HL-60 (cell line): ENCODE measurements at places on chromosomes 12 and 14.
A peak's percentile ranks its signal among the peaks of the same experiment; 100 is the strongest.

DNA sequence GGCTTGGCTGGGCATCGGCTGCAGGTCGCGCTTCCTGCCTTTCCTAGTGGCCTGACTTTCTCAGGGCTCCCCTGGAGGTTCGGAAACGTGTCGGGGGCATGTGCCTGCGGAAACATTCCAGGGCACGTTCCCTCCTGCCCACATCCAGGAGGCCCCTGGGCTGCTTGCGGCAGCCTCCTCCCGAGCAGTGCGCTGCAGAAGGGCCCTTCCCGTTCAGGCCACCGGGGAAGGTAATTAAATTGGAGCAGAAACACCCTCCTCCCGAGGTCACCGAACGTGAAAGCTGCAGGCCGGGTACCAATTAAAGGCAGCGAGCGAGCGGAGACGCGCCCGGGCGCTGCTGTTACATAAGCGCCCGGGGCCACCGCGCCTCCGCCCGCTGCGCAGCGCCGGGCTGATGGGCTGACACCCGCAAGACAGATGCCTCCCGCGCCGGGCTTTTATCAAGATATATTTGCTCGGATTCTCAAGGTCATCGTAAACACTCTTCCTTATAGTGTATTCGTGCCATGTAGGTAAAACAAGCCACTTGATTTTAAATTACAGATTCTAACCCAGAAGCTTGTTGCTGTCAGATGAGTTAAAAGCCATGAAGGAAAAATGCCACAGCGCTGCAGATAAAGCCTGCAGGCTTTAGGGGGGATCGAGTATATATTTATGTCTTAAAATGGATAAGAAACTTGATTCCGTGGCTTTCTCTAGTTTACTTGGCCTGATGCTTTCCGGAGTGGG lies 31.4 kb downstream of the SSPN start:
- DNase-seq: peak; percentile 3

DNA sequence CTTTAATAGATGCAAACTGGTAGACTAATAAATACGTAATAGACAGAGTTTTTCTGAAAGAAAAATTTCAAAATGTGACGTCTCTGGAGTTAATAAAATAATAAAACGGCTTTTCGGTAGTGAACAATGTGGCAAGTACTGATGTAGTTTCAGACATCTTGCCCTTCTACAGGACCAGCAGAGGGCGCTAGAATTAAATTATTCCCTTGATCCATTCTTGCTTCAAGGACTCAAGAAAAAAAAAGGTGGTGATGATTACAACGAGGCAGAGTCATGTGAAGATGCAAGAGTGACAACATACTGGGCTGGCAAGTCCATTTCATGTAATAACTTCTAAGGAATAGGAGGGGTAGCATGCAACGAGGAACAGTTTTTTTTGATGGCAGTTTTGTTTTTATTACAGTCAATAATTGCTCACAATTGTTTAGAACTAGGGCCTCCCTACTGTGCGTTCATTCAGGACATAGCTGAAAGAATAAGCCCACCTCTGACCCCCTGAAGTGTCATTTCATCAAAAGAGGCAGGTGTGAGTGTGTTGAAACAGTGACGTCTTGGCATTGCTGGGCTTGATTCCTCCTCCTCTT lies 101.0 kb upstream of the GZMB start:
- DNase-seq: peak; percentile 37

- DNase-seq: no peak
Observed at GRCh38 chr12:130139567-130140421, 22.5 kb upstream of the FZD10 start.

DNA sequence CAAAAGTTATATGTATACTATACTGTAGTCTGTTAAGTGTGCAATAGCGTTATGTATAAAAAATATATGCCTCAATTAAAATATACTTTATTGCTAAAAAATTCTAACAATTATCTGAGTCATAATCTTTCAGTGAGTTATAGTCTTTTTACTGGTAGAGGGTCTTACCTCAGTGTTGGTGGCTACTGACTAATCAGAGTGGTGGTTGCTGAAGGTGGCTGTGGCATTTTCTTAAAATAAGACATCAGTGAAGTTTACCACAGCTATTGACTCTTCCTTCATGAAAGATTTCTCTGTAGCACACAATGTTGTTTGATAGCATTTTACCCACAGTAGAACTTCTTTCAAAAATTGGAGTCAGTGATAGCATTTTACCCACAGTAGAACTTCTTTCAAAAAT lies 23.4 kb downstream of the POLR3B start:
- DNase-seq: no peak

DNA sequence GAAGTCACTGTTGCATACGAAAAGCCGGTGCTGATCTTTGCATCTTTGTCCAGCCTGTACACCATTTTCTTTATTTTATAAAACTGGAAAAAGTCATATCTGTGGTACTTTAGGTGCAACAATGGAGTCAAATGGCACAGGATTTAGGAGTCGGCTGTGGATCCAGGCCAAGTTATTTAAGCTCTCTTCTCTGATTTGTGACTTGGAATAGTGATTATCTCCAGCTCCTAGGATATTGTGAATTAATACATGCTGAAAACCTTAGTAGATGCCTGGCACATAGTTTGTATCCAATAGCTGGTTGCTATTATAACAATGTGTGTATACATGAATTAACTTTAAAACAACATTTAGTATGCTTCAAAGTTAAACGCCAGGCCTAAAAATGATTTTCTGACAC lies 6.2 kb upstream of the CCER1 start:
- no peak for DNase-seq

GRCh38 chr12:101027200-101027599 lies 182.8 kb downstream of the SLC5A8 start:
- no peak for DNase-seq

DNA sequence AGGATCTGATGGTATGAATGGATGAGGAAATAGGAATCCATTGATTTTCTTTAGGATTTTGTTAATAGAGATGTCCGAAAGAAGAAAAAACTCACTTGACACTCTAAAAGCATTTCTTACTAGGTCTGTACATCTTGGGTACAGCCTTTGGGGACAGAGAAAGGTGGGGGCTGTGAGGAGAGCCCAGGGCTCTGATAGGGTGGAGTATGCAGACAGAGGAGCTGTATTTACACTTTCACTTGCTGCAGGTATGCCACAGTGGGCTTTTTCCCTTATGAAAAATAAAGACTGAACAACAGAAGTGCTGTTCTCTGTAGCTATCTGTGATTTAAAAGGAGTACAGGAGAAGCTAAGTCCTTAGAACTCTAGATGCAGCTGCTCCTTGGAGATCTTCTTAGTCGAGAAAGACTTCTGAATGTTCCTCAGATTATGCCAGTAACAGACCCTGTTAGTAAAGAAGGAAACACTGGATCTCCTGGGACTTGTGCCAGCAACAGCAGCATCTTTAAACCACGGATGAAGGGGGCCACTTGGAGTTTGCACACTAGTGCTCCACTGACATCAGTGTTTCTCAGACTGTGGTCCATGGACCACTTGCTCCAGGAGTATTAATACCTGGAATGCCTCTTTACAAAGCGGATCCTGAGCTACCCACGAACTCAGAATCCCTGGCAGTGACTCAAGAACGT lies 19.4 kb upstream of the RTRAF start:
- DNase-seq: no peak

DNA sequence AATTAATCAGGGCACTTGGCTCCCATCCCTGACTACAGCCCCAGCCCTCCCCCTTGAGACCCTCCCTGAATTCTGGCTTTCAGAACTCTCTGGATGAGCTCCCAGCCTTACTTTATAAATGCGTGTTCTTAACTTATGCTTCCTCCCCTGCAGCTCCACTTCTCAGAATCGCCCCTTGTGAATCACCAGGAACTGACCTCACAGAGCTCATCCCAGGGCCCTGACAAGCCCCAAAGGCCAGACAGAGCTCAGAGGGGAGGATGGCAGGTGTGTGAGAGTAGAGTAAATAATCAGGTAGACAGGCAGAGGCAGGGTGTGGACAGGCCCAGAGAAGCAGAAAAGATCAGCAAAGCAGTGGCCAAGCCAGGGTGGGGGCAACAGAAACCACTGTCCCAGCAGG lies 68.2 kb upstream of the FOXN3 start:
- no peak for DNase-seq

DNA sequence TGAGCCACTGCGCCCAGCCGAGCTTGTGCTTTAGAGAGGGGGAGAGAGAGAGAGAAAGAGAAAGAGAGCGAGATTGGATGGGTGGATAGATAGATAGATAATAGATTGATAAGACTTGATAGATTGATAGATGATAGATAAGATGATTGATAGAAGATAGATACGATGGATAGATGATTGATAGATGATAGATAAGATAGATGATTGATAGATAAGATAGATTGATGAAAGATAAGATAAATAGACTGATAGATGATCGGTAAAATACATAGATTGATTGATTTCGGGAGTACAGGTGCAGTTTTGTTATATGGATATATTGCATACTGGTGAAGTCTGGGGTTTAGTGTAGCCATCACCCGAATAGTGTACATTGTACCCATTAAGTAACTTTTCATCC lies 65.9 kb downstream of the SPRING1 start:
- DNase-seq: no peak

- DNase-seq: peak; percentile 8
Observed at GRCh38 chr14:71231521-71232393, 324.5 kb downstream of the PCNX1 start.

- no peak for DNase-seq
Observed at GRCh38 chr14:93916498-93916897, 10.6 kb upstream of the FAM181A start.

- DNase-seq: no peak
Observed at GRCh38 chr12:91327889-91328288, 145.3 kb upstream of the DCN start.

- no peak for DNase-seq
Observed at GRCh38 chr12:84159260-84159659, 753.3 kb downstream of the SLC6A15 start.

- DNase-seq: no peak
Observed at GRCh38 chr14:67973436-67973835, 153.9 kb downstream of the RAD51B start.

GRCh38 chr12:106957583-106957982 lies 1.9 kb downstream of the TMEM263 start:
- no peak for DNase-seq

- no peak for DNase-seq
Observed at GRCh38 chr12:51036279-51036678, 10.1 kb upstream of the SLC11A2 start.

GRCh38 chr12:54444206-54444605 lies 25.1 kb upstream of the ITGA5 start:
- DNase-seq: no peak

DNA sequence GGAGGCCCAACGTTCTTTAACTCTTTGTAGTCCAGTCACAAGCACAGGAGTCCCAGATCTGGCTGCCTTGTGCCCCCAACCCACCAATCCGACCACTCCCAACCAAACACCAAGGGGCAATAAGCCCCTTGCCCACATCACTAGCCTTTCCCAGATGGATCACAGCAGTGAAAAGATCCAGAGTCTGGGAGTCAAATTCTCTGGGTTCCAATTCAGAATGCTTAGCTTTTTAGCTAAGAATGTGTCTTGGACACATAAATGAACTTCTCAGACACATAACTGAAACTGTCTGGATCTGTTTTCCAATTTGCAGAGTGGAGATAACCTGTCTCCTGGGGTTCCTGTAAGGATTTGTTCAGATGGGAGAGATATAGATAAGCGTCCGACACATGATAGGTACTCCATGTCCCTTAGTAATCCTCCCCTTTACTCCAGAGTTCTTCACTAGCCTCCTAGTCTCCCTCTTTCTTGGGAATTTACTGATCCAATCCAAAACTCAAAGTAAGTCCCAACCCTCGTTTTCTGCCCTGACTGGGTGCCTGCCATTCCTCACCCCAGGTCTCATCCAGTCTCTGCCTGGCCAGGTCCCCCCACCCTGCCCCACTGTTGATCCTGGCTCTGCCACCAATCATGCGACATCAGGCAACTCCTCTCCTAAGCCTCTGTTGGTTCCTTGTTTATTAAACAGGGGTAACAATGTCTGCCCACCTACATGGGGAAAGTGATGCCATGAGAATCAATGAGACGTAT lies 439 bp upstream of the TNFRSF1A start:
- DNase-seq: no peak

DNA sequence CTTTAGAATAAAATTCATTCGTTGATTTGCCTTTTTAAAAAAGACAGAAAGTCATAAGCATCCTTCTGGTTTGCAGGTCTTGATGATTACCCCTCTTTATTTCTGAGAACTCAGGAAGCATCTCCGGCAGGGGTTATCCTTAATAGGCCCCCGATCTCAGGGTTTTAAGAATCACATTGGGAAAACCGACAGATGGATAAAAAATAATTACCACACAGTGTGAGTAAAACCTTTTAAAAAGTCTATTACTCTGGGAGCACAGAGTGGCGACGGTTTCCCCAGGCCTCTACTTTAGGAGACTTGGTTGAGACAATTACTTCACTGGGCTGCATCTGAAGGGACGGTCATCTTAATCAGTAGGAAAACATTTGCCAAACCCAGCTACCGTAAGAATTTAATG lies 56.5 kb downstream of the KCNMB4 start:
- DNase-seq: no peak

DNA sequence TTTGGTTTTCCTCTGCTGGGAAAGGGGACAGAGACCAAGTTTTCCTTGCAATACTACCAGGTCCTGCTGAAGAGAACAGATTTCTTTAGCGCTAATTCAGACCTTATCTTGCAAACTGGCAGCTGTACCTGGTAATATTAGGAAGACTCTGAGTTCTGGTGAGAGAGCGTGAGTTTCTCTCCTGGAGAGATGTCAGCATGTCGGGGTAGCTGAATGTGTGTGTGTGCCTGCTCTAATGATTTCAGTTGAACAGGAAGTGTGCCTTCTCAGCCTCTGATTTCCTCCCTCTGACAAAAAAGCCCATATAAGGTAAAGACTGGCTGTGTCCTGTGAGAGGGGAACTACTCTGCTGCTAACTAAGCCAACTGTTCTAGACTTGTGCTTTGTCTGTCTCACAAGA lies 10.3 kb upstream of the ERP27 start:
- peak; percentile 89 for DNase-seq

DNA sequence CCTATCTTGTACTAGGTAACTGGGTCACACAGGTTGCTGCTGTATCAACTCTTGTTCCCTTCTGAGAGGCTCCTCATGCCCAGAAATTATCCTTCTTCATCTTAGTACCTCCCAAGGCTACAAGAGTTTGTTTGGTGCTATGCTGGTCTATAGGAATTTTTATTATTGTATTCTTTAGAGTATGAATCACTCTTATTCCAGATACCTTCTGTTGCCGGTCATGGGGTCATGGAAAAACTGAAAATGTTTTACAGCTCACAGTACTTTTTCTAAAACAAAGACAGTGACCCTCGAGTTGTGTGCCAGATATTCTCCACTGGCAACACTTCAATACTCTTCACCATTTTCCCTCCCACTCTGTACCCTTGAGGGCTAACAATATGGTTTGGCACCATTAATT lies 1598.0 kb upstream of the TMEM132C start:
- DNase-seq: no peak

GRCh38 chr12:1013618-1014489 lies 22.8 kb downstream of the ERC1 start:
- no peak for DNase-seq

GRCh38 chr14:76615331-76615730 lies 145.9 kb upstream of the VASH1 start:
- no peak for DNase-seq

- no peak for DNase-seq
Observed at GRCh38 chr12:79961411-79961810, 26.5 kb upstream of the PPP1R12A start.
